ENCODE measurements at places on chromosomes 12 and 14. TPM values are rescaled to one million over a fixed set of nuclear protein-coding genes. Genes with fewer than 3 reads are reported as not detected.

GRCh38 chr14:99041820-99042174 lies 230.2 kb downstream of the BCL11B start:
- no peak for DNase-seq

Gene CCDC197
- total RNA-seq, result not detected

GRCh38 chr14:37583358-37584210 lies 11.5 kb downstream of the FOXA1 start:
- DNase-seq, result no peak

GRCh38 chr12:19394385-19394784 lies 44.9 kb upstream of the AEBP2 start:
- no peak for DNase-seq

DNA sequence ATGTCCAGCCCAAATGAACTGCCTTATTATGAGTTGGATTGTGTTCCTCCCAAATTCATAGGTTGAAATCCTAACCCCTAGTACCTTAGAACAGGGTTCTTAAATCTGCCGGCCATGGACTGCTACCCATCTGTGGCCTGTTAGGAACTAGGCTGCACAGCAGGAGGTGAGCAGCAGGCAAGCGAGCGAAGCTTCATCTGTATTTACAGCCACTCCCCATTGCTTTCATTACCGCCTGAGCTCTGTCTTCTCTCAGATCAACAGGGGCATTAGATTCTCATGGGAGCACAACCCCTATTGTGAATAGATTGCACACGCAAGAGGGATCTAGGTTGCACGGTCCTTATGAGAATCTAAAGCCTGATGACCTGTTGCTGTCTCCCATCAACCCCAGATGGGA lies 9.8 kb upstream of the EML5 start:
- no peak for DNase-seq

GRCh38 chr12:122293081-122293480 lies 26.8 kb upstream of the VPS33A start:
- DNase-seq, result no peak

DNA sequence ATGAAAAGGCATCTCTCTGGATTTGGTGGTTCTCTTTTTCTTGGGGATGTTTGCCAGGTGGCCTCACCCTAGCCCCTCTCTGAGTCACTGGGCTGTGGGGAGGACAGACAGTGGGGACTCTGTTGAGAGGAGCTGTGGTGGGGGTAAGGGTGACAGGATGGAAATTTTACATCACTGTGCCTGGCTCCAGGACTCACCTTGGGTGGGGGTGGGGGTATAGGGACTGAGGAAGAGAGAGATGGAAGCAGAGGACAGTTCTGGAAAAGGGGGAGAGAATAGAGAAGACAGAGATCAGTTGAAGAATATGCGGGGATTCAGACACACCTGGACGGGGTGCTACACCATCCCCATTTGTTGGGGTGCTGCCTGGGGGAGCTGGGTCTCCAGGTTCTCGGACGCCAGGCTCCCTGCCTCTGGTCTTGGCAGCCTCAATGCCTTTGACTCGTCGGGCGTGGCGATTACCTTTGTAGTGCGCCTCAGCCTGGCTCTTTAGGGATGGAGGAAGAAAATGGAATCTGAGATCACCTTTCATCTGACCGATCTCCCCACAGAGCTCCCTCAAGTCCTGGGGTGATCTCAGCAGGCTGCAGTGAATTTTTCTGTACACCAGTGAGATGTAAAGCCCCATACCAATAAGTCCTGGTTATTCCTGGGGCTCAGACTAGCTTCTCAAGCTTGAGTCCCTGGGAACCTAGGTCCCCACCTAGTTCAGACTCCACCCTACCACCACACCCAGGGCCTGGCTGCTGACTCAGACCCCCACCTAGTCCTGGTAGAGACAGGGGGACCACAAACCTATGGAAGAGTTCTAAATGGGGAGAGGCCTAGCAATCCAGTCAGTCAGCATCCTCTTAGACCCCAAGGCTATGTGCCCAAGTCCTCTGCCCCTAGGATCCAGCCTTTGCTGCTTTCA lies 9.6 kb upstream of the GPR84 start:
- peak; percentile 30 for DNase-seq

DNA sequence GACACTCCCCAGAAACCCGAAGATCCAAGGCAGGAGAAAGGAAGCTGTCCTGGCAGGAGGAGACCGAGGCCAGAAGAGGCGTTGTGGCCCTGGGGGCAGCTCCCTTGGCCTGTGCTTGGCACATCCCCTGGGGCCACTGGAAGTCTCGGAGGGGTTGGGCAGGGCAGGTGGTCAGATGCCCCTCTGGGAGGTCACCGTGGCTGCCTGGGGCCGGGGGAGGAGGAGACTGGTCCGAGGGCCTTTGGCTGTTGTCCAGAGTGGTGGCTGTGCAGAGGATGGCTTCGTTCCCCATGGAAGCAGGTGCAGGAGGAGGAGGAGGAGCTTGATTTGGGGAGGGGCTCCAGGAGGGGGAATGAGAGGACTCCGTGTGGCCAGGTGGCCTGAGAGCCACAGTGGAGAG lies 3.3 kb upstream of the NUDT14 start:
- no peak for DNase-seq

Gene NKX2-8
- not detected for total RNA-seq

Gene GSG1
- not detected for total RNA-seq

GRCh38 chr14:50520947-50521815 lies 11.2 kb downstream of the MAP4K5 start:
- DNase-seq, result peak; percentile 68

DNA sequence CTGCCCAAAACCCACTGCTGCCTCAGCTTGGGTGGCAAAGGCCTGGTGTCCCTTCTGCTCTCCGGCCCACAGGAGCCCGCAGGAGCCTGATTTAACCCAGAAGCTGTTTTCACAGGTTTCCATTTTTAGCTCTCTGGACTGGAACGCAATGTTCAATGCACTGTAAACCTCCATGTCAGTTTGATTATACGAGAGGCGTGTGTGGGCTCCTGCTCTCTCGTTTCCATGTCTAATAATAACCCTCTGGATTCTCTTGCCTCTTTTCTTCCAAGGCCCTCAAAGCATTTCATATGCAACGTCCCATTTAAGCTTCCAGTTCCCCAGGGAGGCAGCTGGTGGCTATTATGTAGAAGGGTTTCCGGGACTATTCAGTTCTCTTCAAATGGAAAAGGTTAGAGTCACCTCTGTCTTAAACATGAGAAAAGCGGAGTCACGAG lies 161.1 kb downstream of the SUDS3 start:
- no peak for DNase-seq

Gene PKP2
- not detected for total RNA-seq

Gene SERPINA4
- not detected for total RNA-seq

DNA sequence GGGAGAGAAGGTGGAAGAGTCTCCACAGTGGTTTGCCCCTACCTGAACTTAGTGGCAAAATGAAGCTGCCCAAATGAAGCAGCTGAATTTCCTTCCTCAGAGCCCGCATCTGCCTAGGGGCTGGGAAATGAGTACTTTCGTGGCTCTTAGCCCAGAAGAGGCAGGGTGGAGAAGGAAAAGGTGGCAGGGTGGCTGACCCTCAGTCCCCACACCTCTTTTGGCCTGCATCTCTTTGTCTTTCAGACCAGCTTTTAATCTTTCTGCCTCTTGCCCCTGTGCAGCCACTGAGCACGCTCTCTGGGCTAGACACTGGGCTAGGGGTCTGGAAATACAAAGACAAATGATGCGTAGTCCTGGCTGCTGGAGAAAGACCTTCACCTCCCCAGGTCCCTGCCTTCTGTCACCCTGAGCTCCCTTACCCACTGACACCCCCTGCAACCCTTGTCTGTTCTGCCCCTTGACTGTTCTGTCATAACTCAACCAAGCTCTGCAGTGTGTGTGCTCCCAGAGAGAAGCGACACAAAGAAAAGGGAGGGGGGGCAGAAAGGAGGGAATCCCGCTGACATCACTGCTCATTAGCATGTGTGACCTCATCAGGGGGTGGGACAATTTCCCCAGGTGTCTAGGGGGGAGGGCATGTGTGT lies 371 bp upstream of the REM2 start:
- DNase-seq, result no peak

Gene TCL1B
- total RNA-seq, result not detected

DNA sequence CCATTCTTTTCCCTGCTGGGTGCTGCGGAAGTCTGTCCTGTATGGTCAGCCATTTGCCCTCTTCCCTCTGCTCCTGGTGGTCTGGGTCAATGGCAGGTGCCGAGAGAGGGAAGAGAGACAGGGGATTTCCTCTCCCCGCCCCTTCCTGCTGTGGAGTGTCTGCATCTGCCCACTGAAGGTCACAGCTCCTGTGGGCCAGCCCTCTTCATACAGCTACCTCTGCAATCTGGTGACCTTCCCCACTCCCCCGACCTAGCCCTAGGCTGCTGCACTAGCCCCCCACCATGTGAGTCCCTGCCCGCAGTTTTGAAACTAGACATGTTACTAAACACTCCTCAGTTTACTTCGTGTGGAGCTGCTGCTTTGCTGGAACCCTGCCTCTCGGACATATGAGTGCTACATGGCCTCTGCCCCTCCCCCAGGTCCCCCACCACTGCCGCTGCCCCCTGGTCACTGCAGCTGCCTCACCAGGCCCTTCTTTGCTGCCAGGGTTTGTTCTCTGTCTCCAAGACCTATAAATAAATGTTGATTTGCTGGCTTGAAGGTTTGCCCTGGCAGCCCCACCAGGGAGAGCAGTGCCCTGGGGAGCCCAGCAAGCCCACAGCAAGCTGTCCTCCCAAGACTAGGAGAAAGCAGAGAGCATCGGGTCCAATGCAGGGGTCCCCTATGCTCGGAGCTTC lies 102.9 kb downstream of the DPF3 start:
- DNase-seq, result no peak

GRCh38 chr12:23356440-23356839 lies 593.0 kb downstream of the SOX5 start:
- DNase-seq, result no peak

- DNase-seq, result no peak
Observed at GRCh38 chr12:100860611-100861010, 66.0 kb downstream of the ANO4 start.

DNA sequence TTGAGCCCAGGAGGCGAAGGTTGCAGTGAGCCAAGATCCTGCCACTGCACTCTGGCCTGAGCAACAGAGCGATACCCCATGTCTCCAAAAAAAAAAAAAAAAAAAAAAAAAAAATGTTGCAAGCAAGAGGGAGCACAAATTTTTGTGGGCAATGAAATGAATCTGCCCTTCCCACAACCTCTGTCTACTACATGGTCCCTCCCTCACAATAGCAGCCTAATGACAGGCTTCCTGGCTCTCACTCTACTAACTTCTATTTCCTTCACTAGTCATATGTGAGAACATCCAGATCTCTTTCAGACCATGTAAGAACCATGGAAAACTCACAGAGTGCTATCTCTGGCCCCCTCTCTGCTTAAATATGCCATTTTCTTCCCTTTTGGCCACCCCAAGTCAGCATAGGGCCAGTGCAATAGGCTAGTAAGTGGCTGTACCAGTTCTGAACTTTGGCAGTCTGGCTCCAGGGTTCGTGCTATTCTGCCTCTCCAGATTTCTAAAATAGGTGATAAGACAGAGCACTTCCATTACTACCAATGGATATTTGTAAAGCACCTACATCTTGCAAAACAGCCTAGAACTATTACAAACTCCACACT lies 7.1 kb downstream of the OSBPL8 start:
- DNase-seq, result no peak

GRCh38 chr14:33548606-33549005 lies 402.3 kb downstream of the EGLN3 start:
- no peak for DNase-seq

DNA sequence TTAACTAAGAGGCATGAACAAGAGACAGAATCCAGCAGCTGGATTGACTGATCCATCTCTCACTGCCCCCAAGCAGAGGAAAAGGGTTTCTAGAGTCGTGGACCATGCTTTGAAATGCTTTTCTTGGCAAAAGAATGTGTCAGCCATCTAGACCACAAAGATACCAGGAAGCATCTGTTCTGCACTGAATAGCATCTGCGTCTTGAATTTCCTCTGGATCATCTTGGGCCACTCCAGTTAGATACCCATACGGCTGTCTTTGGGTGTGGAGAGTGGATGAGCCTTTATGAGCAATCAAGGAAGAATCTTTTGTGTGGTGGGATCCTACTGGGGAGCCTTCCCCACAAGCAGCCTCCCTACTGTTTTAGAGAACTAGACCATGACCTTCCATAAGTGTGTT lies 16.0 kb upstream of the RFX4 start:
- DNase-seq, result peak; percentile 31

DNA sequence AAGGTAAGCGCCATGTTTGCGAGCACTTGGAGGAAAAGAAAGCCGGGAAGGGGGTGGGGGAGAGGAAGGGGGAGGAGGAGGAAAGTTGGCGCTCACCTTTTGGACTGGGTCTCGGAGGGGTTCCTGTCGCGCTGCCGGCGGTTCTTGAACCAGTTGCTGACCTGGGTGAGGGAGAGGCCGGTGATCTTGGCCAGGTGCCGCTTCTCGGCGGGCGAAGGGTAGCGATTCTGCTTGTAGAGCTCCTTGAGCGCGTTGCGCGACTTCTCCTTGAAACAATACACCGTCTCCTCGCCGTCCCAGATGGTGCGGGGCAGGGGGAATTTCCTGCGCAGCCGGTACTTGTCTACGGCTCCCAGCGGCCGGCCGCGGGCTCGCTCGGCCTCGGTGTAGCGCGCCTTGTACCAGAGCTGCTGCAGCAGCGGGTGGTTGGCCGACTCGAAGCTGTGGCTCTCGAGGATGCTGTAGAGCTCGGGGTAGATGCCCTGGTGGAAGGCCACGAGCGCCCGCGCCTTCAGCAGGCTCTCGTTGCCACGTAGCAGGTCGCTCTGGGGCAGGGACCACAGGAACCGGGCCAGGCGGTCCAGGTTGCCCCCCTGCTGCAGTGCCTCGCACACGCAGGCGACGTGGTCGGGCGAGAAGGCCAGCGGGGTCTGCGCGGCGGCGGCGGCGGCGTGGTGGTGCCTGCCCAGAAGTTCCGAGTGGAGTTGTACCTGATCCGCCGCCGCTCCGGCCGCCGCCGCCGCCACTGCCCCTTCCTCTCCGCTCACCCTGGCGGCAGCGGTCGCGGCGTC lies 840 bp downstream of the SIX4 start:
- peak; percentile 46 for DNase-seq

GRCh38 chr14:86501611-86502010 lies 971.7 kb downstream of the FLRT2 start:
- no peak for DNase-seq

Gene TSPAN9
- total RNA-seq, result 37.6 TPM

Gene CLEC9A
- not detected for total RNA-seq

DNA sequence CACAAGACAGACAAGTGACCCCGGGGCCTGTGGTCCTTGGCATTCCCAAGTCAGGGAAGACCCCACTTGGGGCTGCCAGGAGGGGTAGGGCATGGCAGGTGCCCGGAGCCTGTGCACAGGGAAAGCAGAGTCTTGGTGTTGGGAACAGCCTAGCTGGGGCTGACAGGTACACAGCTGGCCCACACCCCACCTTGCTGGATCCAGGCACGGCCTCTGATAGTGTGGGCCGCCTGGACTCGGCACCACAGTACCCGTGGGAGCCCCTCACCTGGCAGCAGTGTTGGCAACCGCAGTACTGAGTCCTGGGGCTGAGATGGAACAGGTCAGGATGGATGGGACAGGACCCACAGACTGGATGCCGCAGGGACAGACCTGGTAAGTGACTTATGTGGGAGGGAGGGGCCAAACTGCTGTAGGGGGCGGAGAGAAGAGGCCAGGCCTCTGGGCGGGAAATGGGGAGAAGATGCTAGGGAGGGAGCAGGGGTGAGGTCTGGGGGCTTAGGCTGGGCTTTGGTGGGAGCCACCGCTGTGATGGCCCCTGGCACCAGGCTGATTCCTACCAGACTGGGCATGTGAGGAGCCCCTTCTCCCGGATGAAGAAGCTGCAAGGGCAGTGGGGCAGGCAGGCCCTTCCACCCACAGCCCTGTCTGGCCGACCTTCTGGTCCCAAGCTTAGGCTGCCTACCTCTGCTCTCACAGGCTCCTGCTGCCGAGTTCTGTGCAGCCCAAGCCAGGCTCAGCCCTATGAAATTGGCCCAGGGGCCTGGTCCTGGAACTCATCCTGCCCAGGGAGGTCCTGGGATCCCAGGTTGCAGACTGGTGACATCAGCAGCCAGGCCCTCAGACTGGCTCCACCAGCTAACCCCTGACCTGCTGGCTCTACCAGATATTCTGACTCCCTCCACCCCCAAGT lies at the start of gene TGM1:
Gene TGM1, minus strand, starts transcription at position 357 of the 913 bp plus-strand sequence. CDS start 825 bp downstream, outside the sequence.
- no peak for DNase-seq

Data from RPMI7951 (cell line).